ENCODE measurements at places on chromosomes 1 and 21.

GRCh38 chr1:145995148-145995881, 1.1 kb downstream of the TXNIP start:
- no peak for DNase-seq

DNA sequence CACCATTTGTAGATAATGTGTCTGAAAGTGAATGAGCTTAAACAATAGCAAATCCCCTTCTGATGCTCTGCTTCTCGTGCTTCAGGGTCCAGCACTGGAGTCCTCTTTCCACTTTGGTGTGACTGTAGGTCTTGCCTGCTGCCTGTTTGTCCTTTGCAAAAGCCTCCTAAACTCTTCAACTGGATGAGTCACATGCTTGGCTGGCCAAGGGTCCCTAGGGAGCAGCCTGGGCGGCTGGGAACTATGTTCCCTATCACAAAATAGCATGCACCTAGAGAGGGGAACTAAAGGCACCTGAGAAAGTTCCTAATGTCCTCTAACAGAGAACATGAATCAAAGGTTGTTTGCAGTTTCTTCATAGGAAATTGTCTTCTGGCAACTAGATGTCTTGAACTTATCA, 607.2 kb upstream of the PLXNA2 start:
- DNase-seq = no peak

GRCh38 chr1:77966291-77966690, 12.6 kb downstream of the FUBP1 start:
- no peak for DNase-seq

GRCh38 chr1:193348091-193348768, 161.8 kb upstream of the B3GALT2 start:
- no peak for DNase-seq

DNA sequence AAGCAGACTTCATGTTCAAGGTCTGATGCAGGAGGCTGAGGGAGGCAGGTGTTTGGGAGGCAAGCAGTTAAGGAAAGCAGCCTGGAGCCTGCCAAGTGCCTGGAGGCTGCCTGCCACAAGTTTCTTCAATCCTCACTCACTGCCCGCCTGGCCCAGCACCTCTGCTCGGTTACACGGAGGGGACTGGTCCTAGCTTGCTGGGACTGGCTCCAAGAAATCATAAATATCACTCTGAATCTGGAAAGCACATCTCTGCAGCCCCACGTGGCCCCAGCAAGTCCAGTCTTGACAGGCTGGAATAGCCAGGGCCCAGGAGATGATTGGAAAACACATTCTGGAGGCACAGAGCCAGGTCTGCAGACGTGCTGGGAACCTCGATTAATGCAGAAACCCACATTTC, 83.9 kb downstream of the BCAR3 start:
- no peak for DNase-seq

- no peak for DNase-seq
Observed at GRCh38 chr1:165073185-165074007, 283.1 kb downstream of the LMX1A start.

GRCh38 chr1:204495078-204495753, 611 bp upstream of the PIK3C2B start:
- no peak for DNase-seq

- DNase-seq = no peak
Observed at GRCh38 chr1:37477946-37478345, 3.6 kb downstream of the ZC3H12A start.

DNA sequence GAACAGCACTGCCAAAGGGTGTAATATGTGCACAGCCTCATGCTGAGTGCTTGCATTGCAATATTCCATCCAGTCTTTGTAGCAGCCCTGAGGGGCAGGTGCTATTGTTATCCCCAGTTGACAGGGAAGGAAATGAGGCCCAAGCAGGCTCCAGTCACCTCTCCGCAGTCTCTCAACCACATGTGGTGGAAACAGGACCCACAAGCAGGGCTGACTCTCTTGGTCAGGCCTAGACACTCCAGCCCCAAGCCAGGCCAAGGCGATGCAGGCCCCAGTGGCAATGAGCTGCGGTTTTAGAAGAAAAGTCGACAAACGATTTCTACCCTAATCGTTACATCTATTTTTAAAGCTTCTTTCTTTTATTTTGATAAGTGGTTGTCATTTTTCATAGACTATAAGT, 52.6 kb upstream of the GADD45A start:
- no peak for DNase-seq

DNA sequence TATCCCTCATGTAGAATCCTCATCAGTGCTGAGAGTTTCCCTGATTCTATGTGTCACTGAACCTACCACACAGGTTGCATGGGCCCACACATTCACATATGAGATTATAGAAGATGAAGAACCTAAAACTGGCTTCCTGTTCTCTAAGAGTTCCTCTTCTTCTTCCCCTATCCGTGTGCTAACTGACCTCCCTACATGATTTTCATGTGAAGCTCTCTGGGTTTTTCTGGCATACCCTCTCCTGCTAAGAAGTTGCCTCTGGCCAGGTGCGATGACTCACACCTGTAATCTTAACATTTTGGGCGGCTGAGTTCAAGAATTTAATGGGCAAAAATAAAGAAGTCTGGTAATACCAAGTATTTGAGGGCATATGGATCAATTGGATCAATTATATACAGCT, 5.5 kb upstream of the CD244 start:
- no peak for DNase-seq

DNA sequence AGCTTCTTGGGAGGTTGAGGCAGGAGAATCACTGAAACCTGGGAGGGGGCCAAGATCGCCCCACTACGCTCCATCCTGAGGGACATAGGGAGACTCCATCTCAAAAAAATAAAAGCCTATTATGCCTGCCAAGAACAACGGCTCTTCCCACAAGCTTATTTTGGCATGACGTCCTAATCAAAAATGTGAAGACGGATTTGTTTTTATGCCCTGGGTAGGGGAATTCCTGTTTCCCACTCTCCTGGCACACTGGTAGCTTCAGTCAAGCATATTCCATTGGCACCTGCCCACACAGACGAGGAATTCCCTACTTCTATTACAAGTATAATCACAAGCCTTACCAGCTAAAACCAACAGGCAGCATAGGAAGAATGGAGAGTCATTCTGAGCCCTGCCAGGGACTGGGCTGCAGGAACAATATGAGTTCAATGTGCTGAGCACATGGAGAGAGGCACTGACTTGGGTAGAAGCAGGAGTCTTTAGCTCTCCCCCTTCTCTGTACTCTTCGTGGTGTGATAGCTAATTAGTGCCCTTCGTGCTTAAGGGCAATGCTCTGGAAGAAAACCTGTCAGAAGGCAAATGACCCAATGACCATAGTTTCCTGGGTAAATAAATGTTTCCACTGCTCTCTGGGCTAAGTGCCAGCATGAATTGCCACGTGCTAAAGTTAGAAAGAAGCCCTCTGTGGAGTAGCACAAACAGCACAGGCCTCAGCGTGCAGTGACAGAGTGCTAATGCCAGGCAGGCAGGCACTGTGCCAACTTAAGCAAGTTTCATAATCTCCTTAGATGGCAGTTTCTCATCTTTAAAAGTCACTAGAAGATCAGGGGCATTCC, 16.8 kb downstream of the TNFSF4 start:
- no peak for DNase-seq

- DNase-seq = no peak
Observed at GRCh38 chr1:206834711-206835110, 30.7 kb upstream of the IL20 start.

DNA sequence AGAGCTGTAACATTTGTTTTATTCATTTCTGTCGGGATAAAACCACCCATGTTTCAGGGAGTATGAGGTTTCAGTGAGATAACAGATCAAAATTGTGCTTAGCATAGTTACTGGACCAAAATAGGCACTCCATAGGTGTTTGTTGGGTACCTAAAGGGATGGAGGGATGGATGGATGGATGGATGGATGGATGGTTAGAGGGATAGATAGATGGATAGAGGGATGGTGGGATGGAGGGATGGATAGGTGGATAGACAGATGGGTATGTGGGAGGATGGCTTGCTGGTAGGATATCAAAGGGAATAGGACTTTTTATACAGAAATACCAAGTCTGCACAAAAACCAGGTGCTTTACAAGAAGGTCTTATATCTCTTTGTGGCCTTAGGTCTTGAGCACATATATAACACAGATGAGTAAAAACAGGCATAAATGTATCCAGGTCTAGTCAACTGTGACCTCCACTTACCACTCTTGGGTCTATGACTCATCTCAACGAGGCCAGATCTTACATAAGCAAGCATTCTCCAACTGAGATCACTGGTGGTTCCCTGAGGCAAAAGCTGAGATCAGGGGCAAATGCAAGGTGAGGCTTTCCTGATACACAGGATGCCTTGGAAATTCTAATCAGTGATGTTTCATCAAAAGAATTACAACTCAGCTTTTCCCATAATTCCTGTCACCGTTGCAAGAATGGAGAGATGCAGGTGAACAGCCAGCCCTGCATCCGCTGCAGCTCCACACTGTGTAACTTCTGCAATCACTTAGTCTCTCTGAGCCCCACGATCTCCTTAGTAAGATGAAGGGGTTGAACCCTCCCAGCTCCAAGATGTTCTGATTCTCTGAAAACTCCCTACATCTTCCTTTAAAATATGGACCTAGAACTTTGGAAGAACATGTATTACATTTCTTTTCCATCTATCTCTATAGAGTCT, 32.0 kb downstream of the PTAFR start:
- peak; percentile 58 for DNase-seq

- no peak for DNase-seq
Observed at GRCh38 chr1:158017800-158018595, 24.6 kb downstream of the KIRREL1 start.

GRCh38 chr1:43284546-43285110, 753 bp downstream of the C1orf210 start:
- DNase-seq = no peak

DNA sequence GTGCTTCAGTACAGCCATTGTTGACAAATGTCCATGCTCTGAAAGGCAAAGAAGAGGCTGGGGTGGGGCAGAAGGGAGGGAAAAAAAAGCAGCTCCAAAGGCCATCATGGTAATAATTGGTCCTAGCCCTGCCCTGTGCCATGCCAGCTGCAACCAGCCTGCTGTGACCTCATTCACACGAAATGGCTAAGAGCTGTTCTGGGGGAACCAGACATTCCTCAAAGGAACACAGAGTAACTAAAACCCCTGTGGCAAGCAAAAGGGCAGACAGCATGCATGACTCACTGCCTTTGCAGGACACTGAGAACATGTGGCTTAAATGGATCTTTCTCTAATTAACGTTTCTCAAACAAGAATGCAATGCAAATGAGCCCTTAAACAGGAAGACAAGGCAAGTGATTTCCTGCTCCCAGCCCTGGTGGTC, 42.3 kb downstream of the STYXL2 start:
- no peak for DNase-seq

- no peak for DNase-seq
Observed at GRCh38 chr1:216186816-216187215, 236.4 kb downstream of the USH2A start.

DNA sequence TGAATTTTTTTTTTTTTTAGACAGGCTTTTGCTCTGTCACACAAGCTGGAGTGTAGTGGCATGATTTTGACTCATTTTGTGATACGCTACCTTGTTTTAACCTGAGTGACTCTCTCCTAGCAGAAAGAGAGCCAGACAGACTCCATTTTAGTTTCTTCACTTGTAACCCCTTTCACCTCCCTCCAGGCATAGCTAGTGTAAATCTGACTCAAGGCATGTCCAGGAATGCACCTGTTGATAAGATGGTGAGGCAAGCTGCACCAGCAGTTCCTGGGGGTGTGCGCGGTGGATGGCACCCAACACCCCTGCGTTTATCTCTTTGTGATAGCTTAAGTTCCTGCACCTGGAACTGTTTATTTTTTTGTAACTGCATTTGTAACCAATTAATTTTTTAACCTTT, 4.7 kb upstream of the PHACTR4 start:
- DNase-seq = no peak

GRCh38 chr1:236395947-236396664, 2.0 kb downstream of the EDARADD start:
- peak; percentile 70 for DNase-seq

GRCh38 chr1:59020151-59020997, 236.5 kb upstream of the JUN start:
- DNase-seq = peak; percentile 64
